ENCODE measurements at places on chromosomes 5 and 9. TPM values are rescaled to one million over a fixed set of nuclear protein-coding genes. Genes with fewer than 3 reads are reported as not detected.

Gene PIP5KL1
- total RNA-seq, result 1.6 TPM

Gene RAD17
- total RNA-seq, result 8.5 TPM

- DNase-seq, result no peak
These were observed 2.7 kb downstream of the MLLT3 start for GRCh38 chr9:20619487-20620200.

- peak; percentile 14 for DNase-seq
These were observed 408.1 kb upstream of the ZNF608 start for GRCh38 chr5:125154301-125155110.

- peak; percentile 39 for DNase-seq
These were observed at the start of gene GABRB2 for GRCh38 chr5:161546470-161547301. Gene GABRB2, minus strand, starts transcription at chr5:161546725. Its CDS starts 82 bp downstream, at chr5:161546643.

Data from M059J (cell line).